ENCODE measurements at places on chromosomes 2 and 18.

- DNase-seq = no peak
Measured at GRCh38 chr18:2400701-2401196, 170.6 kb downstream of the METTL4 start.

GRCh38 chr2:237603049-237603717 lies 12.6 kb upstream of the RAB17 start:
- no peak for DNase-seq

- no peak for DNase-seq
Measured at GRCh38 chr2:100814453-100814852, 5.5 kb upstream of the NPAS2 start.

GRCh38 chr18:8949206-8949605 lies 153.3 kb upstream of the NDUFV2 start:
- DNase-seq = no peak

DNA sequence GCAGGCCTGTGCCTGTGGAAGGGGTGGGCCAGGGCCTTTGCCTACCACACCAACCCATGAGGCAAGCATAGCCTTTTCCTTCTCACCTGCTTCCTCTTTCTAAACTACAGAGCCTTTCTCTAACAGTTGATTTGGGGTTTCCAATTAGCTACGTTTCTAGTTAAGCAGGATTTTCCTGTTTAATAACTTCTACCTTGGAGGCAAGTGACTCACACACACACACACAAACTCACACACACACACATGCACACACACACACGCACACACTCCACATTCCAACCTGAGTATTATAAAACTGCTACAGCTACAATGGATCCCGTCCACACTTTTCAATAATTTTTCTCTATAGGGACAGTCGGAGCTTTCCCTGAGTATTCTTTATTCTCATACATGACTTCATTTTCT lies 84.9 kb downstream of the SOX11 start:
- no peak for DNase-seq

DNA sequence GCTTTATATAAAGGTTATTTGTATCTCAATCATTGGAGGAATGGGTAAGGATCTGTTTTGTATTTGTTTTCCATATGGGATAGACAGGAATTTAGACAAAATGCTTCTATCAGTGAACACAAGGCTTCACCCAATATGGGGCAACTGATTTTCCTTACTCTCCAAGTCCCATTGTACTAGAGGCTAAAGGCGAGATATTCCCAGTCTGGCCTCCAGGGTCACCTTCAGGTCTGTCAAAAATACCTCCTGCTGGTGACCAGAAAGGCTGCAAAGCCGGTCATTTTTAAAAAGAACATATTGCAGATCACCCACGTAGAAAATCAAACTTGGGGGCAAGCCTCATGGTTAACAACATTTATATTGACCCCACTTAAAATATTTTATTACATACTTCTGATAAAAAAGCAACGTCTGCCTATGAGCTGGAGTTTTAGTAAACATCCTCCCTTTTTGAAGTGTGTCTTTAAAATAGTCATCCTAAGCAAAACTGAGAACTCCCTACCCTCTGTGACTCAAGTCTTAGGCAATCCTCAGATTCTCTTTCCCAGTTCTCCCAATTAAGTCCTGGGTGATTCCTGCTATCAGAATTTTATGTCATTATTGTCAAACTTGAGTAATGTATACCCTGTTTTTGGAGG lies 276.6 kb downstream of the MREG start:
- DNase-seq = no peak

DNA sequence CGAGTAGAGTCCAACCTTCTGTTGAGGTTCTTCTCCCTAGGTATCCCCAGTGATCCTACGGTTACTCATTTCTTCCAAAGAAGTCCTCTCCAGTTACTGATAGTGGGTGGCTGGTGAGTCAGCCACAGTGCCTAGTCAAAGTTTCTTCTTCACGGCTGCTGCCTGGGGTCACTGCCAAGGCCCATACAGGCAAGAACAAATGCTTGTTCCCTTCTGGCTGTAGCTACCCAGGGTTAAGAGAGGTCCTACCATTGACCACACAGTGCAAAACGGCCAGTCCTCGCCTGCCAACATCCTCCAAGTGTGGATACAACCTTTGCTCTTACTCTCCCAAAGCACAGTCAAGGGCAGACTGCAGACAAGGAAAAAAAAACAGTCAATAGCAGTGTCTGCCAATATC lies 2.9 kb upstream of the PTPN4 start:
- DNase-seq = no peak

DNA sequence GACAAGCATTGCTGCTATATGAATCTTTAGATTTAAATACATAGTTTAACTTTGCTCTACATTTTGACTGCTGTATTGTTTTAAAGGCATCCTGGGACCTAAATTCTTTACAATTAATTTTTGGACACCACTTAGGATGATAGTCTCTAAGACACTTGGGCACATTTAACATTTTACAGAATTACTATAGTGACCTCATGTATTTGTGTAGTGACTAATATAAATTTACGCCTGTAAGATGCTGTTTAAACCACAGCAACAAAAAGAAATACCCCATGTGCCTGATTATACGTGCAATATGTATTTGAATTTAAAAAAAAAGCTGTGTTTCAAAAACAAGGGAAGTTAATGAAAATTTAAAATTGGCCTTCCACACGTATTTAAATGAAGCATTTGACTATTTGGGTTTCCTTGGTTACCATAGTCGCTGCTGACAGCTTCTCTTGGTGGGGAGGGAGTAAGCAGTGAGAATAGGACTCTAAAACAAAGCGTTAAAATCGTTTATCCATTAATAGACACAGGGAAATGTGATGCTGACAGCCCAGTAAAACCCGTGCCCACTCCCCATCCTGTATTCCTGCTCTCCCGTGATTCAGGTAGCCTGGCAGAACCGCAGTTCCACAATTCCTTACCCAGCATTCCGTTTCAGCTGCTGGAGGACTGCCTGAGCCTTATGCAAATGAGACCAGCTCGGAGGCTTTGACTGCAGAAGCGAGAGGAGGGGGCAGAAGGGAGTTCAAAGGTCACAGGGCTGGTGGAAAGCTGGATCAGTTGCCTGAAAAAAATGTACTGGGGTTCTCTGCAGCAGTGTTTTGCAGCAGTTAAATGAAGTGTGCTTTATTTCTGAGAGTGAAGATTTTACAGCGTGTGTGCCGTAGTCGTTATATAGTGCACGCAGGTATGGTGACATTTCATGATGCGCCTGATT lies 104.3 kb downstream of the CSRNP3 start:
- no peak for DNase-seq

DNA sequence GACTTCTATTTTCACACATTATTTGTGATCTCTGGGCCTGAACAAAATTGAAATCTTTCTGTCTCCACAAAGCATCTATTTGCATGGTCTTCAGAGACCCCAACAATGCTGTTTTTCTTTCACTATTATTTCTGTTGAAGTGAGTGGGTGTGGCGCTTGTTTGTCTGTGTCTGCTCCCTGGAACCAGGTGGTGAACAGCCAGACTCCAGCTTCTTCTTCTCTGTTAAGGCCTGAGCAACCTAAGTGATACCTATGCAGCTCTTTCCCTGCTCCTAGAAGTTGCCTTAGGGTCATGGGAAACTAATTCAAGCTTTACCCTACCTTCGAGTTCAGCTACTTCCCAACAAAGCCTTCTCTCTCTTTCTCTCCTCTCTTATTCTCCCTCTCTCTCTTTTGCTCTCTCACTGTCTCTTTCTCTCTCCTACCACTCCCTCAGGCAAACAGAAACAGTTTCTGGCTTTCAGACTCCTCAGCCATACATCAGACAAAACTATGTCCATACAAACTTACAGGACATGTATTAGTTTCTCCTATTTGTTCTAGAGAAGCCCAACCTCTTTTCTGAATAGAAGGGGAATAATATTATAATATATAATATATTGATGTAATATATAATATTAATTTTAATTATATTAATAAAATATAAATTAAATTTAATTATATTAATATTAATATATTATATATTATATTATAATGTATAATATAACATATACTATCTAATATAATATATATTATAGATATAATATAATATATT lies 552.5 kb downstream of the DSC3 start:
- no peak for DNase-seq

DNA sequence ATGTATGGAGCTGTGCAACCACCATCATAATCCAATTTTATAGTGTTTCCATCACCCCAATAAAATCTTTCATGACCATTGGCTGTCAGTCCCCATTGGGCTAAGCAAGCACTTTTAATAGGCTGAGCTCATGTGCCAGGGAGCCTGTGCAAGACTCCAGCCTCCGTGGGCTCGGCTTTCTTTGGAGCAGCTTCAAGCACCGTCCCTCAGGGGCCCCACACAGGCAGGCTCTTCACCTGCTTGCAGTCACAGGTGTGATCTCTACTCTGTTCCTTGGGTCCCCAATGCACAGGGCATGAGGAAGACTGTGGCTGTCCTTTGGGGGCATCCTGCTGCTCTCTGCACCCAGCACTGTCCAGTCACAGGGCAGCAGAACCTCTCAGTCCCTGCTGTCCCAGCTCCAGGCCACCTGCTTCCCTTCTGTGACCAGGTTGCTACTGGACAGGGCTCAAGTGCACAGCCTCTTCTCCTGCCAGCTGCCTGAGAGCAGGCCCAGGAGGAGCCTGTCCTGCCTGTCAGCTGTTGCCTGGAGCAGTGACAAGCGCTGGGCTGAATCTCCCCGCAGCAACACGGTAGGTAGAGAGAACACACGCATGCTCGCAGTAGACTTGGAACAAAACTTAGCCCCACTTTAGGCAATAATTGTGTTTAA lies 40.7 kb upstream of the TMEM131 start:
- no peak for DNase-seq

DNA sequence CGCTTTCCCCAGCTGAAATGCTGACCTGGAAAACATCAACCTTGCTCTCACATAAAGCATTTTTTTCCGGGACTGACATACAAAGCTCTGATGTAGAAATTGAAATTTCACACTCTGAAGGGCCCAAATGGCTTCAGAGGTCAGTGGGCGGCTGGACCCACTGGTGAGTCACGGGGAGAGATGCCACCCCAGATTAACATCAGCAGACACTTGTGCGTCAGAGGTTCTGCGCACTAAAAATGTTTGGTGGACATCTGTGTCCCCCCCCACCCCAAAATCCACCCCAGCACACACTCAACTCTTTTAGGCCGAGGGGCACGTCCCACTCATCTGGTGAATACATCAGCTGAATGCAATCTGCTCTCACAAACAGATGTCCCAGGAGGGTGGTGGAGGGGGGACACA lies 208.9 kb downstream of the ASB1 start:
- DNase-seq = no peak

DNA sequence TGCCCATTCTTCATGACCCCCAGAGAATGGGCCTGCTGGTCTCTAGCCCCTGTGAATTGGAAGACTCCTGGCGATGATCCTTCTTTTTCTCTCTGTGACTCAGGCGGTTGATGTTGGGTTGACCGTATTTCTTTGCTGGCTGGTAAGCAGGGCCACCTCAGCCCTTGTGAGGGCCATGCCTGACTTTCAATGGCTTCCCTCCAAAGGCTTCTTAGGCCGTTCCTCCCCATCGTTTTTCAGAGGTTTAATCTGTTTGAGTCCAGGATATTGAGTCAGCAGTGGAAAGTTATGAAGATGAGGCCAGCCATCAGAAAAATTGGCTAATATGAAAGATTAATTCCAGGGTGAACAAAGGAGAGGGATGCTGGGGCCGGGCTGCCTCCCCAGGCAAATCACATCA lies 13.6 kb downstream of the HPCAL1 start:
- DNase-seq = no peak

DNA sequence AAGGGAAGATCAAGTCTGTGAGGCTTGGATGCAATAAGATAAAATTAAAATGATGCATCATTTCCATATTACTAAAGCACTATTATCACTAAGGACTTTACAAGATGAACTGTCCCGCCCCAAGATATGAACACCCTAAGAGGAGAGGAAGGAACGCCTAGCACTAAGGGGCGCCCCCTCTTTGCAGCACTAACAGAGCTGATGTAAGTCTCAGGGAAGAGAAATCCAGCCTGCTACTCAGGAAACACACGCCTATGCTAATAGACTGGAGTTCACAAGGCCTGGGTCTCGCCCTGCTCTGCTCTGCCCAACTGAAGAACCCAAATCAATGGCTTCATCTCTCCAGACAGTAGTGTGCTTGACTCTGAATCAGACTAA lies 6.1 kb downstream of the INO80C start:
- DNase-seq = no peak

DNA sequence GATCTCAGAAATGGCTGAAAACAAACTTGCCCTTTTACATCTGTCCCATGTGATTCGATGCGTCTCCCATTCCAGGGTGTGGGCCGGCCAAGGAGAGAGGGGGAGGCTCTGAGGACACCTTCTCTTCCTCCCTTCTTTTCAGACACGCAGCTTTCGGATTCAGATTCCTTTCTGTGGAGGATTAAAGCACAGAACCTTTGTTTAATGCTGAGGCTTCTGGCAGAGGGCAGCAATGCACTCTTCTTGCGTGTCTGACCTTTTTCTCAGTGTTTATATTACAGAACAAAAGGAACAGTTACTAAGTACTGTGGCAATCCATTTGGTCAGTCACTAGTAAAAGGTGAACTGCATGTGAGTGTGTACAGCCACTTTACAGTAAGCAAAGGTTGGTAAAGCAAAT lies 268.9 kb upstream of the CCDC68 start:
- no peak for DNase-seq

DNA sequence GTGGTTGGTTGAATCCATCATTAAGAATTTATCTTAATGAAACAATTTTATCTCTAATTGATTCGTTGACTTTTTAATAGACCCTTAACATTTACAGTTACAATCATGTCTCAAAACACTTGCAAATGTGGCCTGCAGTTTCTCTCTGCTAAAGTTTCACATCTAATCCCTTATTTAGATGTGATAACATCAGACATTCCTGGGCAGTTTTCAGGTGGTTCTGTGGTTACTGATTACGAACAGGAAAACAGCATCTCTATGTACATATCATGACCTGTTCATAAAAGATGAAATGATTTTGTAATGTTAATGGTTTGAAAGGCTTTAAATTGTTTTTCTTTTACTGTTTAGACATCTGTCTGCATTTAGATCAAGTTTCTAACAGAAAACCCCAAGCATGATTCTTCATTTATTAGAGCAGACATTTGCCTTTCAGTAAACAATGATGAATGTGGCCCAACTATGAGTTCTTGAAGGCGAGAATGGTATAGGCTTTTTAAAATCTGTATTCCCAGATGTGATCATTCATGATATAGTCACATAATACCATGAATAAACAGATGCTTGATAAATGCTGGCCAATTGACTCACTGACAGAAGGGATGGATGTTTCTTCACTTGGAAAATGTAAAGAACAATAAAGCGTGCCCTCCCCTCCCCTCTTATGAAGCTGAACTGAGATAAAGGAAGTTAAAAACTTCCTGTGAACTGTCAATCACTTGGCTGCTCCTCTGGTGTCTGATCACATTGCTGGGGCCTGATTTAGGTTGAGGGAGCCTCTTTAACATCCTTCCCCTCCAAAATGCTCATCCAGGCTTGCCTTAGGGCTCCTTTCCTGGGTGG lies 3.5 kb downstream of the CAPN14 start:
- no peak for DNase-seq

Measured in GM06990 (cell line).